Effector memory CD4-positive, alpha-beta T cell (primary cell): ENCODE measurements at places on chromosomes 3 and 15.

DNA sequence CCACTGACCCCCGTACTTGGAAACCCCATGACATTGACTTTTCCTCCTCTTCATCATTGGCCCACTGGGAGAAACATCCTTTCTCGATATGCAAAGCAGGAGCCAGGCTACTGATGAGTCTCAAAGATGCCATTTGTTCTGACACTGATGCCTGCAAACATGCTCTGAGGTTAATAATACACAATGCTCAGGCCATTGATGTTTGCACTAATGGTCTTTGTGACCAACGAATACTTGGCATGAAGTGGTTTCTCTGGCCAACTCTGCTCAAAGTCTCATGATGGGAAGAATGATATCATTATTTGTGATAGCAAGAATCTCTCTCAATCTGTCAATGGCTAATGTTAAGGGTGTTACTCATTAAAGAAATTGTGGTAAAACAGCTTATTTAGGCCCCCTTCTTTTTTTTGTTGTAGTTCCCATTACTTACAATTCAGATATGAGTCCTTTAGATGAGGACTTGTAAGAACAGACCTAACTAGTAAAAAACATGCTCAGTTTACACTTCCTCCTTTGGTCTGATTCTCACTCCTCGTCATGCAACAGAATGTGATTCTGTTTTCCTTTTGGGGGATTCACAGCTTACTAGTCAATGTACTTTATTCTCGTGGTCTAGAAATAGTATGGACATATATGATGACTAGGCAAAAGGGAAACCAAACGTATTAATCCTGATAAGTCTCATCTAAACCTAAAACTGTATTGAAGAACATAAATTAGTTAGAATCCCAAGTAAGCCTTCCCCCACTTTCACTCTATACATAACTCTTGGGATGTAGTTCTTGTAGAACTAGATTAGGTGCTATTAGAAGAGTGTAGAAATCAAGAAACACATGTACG lies 488.8 kb upstream of the DPPA4 start:
- H3K36me3 ChIP-seq, result no peaks in the 10 kb centered on the region
- DNase-seq, result no peak
- no peaks in the 10 kb centered on the region for H3K4me1 ChIP-seq
- H3K4me3 ChIP-seq, result no peak overlapping the region
- H3K27me3 ChIP-seq, result no peaks in the 10 kb centered on the region
- H3K27ac ChIP-seq, result no peak overlapping the region

- H3K4me1 ChIP-seq, result peaks cover 13% of the 10 kb centered on the region
- no peak for DNase-seq
- H3K27ac ChIP-seq, result no peak overlapping the region
These were observed 1.9 kb downstream of the TCF12 start for GRCh38 chr15:56920367-56920627.

- H3K27me3 ChIP-seq, result no peaks in the 10 kb centered on the region
- H3K4me1 ChIP-seq, result no peaks in the 10 kb centered on the region
- DNase-seq, result no peak
- H3K27ac ChIP-seq, result no peak overlapping the region
These were observed 239.7 kb downstream of the SUCLG2 start for GRCh38 chr3:67414740-67415139.

DNA sequence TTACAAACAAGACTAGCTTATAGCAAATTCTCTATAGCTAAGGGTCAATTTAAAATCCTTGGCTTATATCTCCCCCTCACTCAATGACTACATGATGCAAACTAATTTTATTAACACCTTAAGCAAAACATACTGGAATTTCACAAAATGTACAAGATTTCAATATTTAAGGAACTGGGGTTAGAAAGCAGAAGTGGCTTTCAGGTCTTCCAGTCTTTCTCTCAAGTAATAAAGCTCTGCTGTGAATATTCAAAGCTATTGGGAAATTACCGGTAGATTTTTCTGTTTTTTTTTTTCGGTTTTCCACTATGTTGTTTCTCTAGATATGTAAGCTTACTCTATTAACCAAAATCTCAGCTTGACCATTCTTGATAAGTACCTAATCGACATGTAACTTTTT lies 3.9 kb downstream of the EPM2AIP1 start:
- peaks cover 30% of the 10 kb centered on the region for H3K36me3 ChIP-seq
- H3K4me3 ChIP-seq, result no peak overlapping the region
- no peaks in the 10 kb centered on the region for H3K27me3 ChIP-seq
- no peak for DNase-seq
- peaks cover 35% of the 10 kb centered on the region for H3K4me1 ChIP-seq

GRCh38 chr3:11204697-11205348 lies 50.5 kb downstream of the HRH1 start:
- H3K36me3 ChIP-seq, result no peaks in the 10 kb centered on the region
- no peaks in the 10 kb centered on the region for H3K4me1 ChIP-seq
- H3K27ac ChIP-seq, result no peak overlapping the region

GRCh38 chr3:13963137-13963886 lies 83.4 kb upstream of the WNT7A start:
- H3K4me3 ChIP-seq, result no peak overlapping the region
- H3K36me3 ChIP-seq, result no peaks in the 10 kb centered on the region
- H3K27ac ChIP-seq, result no peak overlapping the region
- no peak for DNase-seq
- no peaks in the 10 kb centered on the region for H3K4me1 ChIP-seq

GRCh38 chr3:45980819-45981218 lies 14.8 kb downstream of the FYCO1 start:
- H3K27ac ChIP-seq, result peak overlapping the region; percentile 8
- peaks cover 42% of the 10 kb centered on the region for H3K36me3 ChIP-seq
- H3K27me3 ChIP-seq, result no peaks in the 10 kb centered on the region

GRCh38 chr3:72266016-72266370 lies 481.0 kb upstream of the PROK2 start:
- no peaks in the 10 kb centered on the region for H3K27me3 ChIP-seq
- H3K36me3 ChIP-seq, result no peaks in the 10 kb centered on the region
- DNase-seq, result no peak
- H3K27ac ChIP-seq, result no peak overlapping the region

- no peaks in the 10 kb centered on the region for H3K36me3 ChIP-seq
- no peaks in the 10 kb centered on the region for H3K27me3 ChIP-seq
- H3K4me3 ChIP-seq, result no peak overlapping the region
- DNase-seq, result no peak
These were observed 272.9 kb upstream of the TPM1 start for GRCh38 chr15:62769604-62770003.

DNA sequence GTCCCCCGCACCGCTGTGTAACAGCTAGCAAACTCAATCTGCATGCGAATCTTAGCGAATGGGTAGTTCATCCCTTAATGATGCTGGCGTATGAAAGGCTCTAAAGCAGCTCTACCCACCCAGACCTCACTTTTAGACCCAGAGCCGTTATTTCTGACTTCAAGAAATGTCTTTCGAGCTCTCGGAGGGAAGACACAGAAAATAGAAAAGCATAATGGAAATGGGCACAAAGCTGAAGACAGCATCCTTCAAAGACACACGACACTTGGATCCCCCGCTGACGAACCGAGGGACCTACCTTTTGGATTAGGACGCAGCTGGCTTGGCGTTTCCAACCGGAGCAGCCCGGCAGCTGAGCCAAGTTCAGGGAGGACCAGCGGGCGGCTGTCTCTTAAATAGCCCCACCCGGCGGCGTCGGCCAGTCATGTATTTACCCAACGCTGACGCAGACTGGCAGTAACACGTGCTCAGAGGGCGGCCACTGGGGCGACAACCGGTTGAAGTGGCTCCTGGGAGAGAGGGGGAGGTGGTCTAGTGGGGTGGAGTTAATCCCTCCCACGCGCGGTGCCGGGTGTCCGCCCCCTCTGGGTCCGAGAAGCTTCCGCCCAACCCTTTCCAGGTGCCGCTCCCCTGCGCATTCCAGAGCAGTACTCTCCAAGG lies 1.5 kb downstream of the CCK start:
- H3K4me1 ChIP-seq, result peaks cover 4% of the 10 kb centered on the region
- H3K27me3 ChIP-seq, result peaks cover 21% of the 10 kb centered on the region
- no peak overlapping the region for H3K4me3 ChIP-seq
- H3K27ac ChIP-seq, result no peak overlapping the region
- no peak for DNase-seq
- no peaks in the 10 kb centered on the region for H3K36me3 ChIP-seq

GRCh38 chr3:4562595-4562994 lies 69.4 kb downstream of the ITPR1 start:
- no peak for DNase-seq
- no peaks in the 10 kb centered on the region for H3K36me3 ChIP-seq
- no peak overlapping the region for H3K4me3 ChIP-seq
- no peaks in the 10 kb centered on the region for H3K27me3 ChIP-seq

DNA sequence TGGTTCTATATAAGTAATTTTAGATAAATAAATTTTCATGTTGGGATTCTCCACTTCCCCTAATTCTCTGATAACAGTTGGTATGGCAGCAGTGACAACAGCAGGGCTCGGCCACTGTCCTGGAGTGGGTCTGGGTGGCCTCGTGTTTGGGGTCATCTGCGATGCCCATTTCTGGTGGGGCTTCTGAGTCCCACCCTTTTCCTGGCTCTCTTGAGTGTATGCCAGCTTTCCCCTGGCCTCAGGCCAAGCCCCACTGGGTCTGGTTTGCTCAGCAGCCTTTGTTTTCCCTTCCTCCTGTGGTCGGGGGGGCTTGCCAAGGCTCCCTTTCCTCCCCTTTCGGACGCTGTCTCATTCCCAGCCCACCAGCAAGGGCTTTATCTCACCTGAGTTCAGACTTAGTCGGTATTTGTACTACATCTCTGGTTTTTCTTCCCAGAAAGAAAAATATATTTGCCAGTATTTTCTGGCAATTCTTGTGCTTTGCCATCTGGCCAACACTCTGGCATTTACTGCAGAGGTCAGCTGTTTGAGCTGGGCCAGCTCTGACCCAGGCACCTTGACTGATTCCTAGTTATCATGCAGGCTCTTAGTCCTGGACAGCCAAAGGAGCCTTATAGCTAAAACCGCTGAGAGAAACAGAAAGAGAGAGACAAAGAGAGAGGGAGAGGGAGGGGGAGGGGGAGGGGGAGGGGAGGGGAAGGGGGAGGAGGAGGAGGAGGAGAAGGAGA lies 35.2 kb downstream of the MYZAP start:
- no peak for DNase-seq
- no peaks in the 10 kb centered on the region for H3K4me1 ChIP-seq
- H3K4me3 ChIP-seq, result no peak overlapping the region
- H3K27ac ChIP-seq, result no peak overlapping the region
- H3K27me3 ChIP-seq, result no peaks in the 10 kb centered on the region
- H3K36me3 ChIP-seq, result no peaks in the 10 kb centered on the region

- H3K27ac ChIP-seq, result no peak overlapping the region
- DNase-seq, result no peak
- no peaks in the 10 kb centered on the region for H3K36me3 ChIP-seq
- no peak overlapping the region for H3K4me3 ChIP-seq
These were observed 15.0 kb downstream of the MAPKBP1 start for GRCh38 chr15:41789236-41789635.

DNA sequence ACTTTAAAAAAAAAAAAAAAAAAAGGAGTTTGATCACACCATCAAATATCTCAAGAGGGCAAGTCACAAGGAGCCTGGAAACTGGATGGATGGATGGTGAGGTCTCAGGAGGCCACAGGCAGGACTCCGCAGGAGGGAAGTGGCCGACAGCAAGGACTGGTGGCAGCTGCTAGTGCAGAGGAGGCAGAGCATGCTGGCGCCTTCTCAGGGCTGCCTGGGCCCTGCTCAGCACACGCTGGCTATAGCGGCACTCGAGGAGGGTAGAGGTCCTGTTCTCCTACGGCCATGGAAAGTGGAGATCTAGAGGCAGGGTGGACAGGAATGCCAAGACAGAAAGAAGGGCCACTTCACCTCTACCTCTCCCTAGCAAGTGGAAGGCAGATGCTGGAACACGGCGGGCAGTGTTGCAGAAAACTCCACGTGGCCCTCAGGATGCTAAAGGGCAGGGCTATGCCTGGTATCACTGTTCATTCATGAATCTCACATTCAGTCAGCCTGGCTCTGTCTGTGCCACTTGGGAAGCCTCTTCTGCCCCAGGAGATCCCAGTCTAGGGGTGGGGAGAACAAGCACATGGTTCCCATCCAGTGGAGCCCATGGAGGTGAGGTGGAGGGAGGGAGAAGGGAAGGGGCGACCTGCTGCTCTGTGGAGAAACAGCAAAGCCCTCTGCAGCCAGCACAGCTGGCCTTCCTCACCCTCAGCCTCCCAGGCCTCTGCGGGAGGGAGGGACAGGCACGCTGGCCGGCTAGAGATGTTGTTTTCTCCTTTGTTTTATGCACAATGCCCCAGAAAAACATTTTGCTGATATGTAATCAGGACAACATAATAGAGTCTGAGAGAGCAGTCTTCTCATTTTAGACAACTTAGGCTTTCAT lies 71.0 kb downstream of the OXNAD1 start:
- peaks cover 15% of the 10 kb centered on the region for H3K4me1 ChIP-seq
- no peak for DNase-seq
- H3K4me3 ChIP-seq, result no peak overlapping the region
- peaks cover 31% of the 10 kb centered on the region for H3K36me3 ChIP-seq
- no peak overlapping the region for H3K27ac ChIP-seq
- no peaks in the 10 kb centered on the region for H3K27me3 ChIP-seq

- H3K27me3 ChIP-seq, result no peaks in the 10 kb centered on the region
- H3K36me3 ChIP-seq, result no peaks in the 10 kb centered on the region
- DNase-seq, result no peak
- no peak overlapping the region for H3K4me3 ChIP-seq
- no peaks in the 10 kb centered on the region for H3K4me1 ChIP-seq
- no peak overlapping the region for H3K27ac ChIP-seq
These were observed 13.4 kb upstream of the DGKG start for GRCh38 chr3:186375443-186375842.

GRCh38 chr3:174862101-174862500 lies 3.0 kb downstream of the NAALADL2 start:
- DNase-seq, result no peak
- H3K27me3 ChIP-seq, result no peaks in the 10 kb centered on the region
- no peaks in the 10 kb centered on the region for H3K36me3 ChIP-seq
- H3K4me1 ChIP-seq, result no peaks in the 10 kb centered on the region
- no peak overlapping the region for H3K4me3 ChIP-seq

GRCh38 chr15:45157974-45158373 lies 28.2 kb downstream of the DUOX1 start:
- no peaks in the 10 kb centered on the region for H3K36me3 ChIP-seq
- H3K27ac ChIP-seq, result no peak overlapping the region
- no peak for DNase-seq
- no peaks in the 10 kb centered on the region for H3K27me3 ChIP-seq
- H3K4me3 ChIP-seq, result no peak overlapping the region

GRCh38 chr3:136567599-136568188 lies 184.5 kb downstream of the STAG1 start:
- H3K4me3 ChIP-seq, result no peak overlapping the region
- H3K27ac ChIP-seq, result no peak overlapping the region
- H3K27me3 ChIP-seq, result no peaks in the 10 kb centered on the region
- DNase-seq, result no peak

GRCh38 chr3:194631696-194632095 lies 1.5 kb downstream of the TMEM44 start:
- no peak for DNase-seq
- no peak overlapping the region for H3K27ac ChIP-seq
- no peaks in the 10 kb centered on the region for H3K36me3 ChIP-seq
- peaks cover 4% of the 10 kb centered on the region for H3K4me1 ChIP-seq
- H3K27me3 ChIP-seq, result no peaks in the 10 kb centered on the region
- H3K4me3 ChIP-seq, result no peak overlapping the region

DNA sequence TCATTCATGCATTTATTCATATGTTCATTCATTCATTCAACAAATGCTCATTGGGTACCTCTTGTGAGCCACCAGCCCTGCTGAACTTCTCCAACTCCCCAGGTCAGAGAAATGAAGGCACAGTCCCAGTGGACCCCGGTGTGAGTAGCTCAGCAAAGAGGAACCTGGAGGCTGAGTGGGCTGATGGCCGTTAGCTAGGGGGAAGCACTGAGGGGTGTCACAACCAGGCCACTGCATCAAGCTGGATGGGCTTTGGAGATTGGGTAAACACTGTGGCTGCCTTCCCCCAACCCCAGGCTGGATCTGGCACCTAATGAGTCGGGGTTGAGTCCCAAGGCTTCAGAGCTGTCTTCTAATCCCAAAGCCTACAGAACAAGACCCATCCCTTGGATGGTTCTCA lies 12.1 kb upstream of the ALAS1 start:
- no peak overlapping the region for H3K4me3 ChIP-seq
- H3K36me3 ChIP-seq, result no peaks in the 10 kb centered on the region
- H3K4me1 ChIP-seq, result peaks cover 6% of the 10 kb centered on the region
- no peak for DNase-seq
- no peaks in the 10 kb centered on the region for H3K27me3 ChIP-seq
